ENCODE measurements at places on chromosomes 2 and 18. TPM values are rescaled to one million over a fixed set of nuclear protein-coding genes. Genes with fewer than 3 reads are reported as not detected.

DNA sequence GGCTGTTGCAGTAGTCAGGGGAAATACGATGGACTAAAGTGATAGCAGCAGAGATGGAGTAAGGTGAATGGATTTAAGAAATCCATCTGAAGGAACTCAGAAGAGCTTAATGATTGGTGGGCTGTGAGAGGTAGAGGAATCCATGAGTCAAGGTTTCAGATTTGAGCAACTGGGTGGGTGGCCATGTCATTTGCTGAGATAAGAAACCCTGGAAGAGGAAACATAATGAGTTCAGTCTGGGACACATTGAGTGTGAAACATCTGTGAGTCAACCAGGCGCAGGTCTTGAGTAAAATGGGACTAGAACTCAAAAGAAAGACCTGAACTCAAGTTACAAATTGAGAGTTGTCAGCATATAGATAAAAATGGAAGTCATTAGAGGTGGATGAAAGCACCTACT lies 19.7 kb upstream of the ASNSD1 start:
- no peak for DNase-seq
- no peaks in the 10 kb centered on the region for H3K36me3 ChIP-seq
- H3K4me1 ChIP-seq = no peaks in the 10 kb centered on the region

DNA sequence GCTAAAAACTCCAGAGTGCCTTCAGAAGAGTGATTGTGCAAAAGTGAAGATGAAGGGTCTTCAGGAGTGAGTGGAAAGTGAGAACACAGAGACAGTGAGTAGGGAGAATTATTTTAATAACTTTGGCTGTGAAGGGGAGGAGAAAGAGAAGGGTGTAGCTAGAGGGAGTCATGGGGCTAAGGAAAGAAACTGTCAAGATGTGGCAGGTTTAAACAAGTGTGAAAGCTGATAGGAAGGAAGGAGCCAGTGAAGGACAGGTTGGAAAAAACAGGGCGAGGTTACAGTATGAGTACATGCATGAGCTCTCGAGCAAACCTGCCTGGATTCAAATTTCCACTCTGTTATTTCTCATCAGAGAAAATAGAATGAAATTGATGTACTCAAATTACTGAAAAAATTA lies 17.8 kb downstream of the IL1F10 start:
- no peak for DNase-seq
- peaks cover 40% of the 10 kb centered on the region for H3K27me3 ChIP-seq
- no peaks in the 10 kb centered on the region for H3K36me3 ChIP-seq
- no peaks in the 10 kb centered on the region for H3K4me1 ChIP-seq
- no peak overlapping the region for H3K4me3 ChIP-seq
- H3K27ac ChIP-seq = no peak overlapping the region

GRCh38 chr2:140975237-140975636 lies 1155.6 kb downstream of the LRP1B start:
- H3K4me3 ChIP-seq = no peak overlapping the region
- DNase-seq = no peak
- H3K27me3 ChIP-seq = no peaks in the 10 kb centered on the region

DNA sequence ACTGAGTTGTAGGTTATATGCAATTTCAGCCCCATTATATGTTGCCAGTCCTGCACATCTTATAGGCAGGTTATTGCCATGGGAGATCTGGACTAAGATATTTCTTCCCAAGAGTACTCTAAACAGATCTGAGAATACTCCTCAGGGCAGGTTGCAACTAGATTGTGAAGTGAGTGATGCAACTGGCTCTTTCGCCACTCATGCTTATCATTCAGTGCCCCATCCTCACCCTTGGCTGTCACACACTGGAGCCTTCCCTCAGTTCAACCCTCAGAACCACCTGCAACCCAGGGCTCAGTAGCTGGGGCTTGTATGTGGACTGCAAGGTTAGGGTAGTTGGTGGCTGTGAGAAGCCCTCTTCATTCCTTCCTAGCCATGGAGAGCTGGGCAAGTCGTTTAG lies 14.1 kb downstream of the MERTK start:
- H3K36me3 ChIP-seq = peaks cover 4% of the 10 kb centered on the region
- peaks cover 27% of the 10 kb centered on the region for H3K27me3 ChIP-seq
- no peaks in the 10 kb centered on the region for H3K4me1 ChIP-seq
- H3K27ac ChIP-seq = no peak overlapping the region
- H3K4me3 ChIP-seq = no peak overlapping the region

FZD7 gene
- total RNA-seq = 37.8 TPM

DNA sequence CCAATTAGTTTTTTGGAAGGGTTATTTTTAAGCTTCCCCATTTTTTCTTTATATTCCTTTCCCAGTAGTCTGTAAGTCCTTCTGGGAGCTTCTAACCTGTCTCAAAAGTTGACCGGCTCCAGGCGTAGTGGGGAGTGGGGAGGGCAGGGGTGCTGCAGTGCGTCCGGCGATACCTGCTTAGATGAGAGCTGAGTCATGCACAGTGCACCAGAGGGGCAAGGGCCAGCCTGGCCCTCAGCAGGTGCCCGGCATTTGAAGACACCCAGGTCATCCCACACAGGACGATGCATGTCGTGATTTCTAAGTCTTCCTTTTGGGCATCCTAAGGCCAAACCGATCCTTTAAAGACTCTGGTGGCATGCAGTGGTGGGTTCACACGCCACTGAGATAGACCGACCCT lies 73.4 kb downstream of the TPO start:
- H3K27ac ChIP-seq = no peak overlapping the region
- peak; percentile 74 for DNase-seq
- no peaks in the 10 kb centered on the region for H3K36me3 ChIP-seq

GRCh38 chr18:8701546-8702118 lies 3.7 kb upstream of the MTCL1 start:
- no peak overlapping the region for H3K4me3 ChIP-seq
- H3K27ac ChIP-seq = peak overlapping the region; percentile 29
- peaks cover 23% of the 10 kb centered on the region for H3K4me1 ChIP-seq
- H3K36me3 ChIP-seq = no peaks in the 10 kb centered on the region
- H3K27me3 ChIP-seq = no peaks in the 10 kb centered on the region
- DNase-seq = no peak

CFAP65 gene
- not detected for total RNA-seq

PRSS56 gene
- not detected for total RNA-seq
